ENCODE measurements at places on chromosomes 16 and 17. TPM values are rescaled to one million over a fixed set of nuclear protein-coding genes. Genes with fewer than 3 reads are reported as not detected.

The HAS3 gene
- 4.1 TPM for total RNA-seq

The SEZ6 gene
- total RNA-seq, result 21.8 TPM

The PRR35 gene
- 2.0 TPM for total RNA-seq

The TNFRSF12A gene
- 10.3 TPM for total RNA-seq

The FTO gene
- total RNA-seq, result 202 TPM

The RNF167 gene
- total RNA-seq, result 35.5 TPM

Measured in camera-type eye (tissue), 1 donor.